T follicular helper cell (primary cell): ENCODE measurements at places on chromosomes 2 and 18.

DNA sequence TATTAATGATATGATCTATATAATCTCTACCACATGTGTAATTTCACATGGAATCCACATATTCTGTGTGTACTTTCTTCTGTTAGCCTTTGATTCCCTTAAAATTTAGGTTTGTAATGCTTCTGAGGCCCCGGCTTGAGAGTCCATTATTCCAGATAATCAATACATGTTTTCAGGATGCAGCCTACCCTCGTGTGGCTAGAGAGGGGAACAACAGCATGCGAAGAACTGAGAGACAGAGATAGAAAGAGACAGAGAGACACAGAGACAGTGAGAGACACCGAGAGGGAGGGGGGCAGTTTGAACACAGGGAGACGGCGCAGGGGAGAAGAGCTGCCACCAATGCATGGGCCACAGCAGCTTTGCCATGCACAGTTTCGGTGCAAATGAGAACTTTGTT, 185.4 kb downstream of the SNTG2 start:
- no peak for DNase-seq

DNA sequence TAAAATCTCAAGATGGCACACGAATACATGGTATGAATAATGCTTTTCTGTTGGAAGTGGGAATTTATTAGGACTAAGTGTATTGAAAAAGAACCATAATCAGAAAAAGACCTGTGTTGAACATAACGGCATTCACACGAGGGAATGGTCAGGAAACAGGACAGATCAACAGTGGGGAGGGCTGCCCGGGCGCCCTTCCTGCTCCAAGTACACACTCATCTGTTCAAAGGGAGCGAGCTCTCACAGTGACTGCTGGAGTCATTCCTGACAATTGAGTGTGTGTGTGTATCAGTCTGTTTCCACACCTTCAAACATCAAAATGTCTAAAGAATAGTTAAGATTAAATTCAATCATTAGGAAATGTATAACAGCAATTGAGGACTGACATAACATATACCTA, 167.2 kb downstream of the HDAC4 start:
- no peak for DNase-seq

GRCh38 chr2:43412114-43412753, 183.6 kb downstream of the THADA start:
- no peak for DNase-seq

GRCh38 chr2:115999039-115999438, 1556.6 kb downstream of the DPP10 start:
- no peak for DNase-seq

GRCh38 chr2:172962824-172963223, 112.8 kb upstream of the MAP3K20 start:
- DNase-seq, result no peak

GRCh38 chr2:219460424-219460926, 25.8 kb downstream of the SPEG start:
- no peak for DNase-seq

DNA sequence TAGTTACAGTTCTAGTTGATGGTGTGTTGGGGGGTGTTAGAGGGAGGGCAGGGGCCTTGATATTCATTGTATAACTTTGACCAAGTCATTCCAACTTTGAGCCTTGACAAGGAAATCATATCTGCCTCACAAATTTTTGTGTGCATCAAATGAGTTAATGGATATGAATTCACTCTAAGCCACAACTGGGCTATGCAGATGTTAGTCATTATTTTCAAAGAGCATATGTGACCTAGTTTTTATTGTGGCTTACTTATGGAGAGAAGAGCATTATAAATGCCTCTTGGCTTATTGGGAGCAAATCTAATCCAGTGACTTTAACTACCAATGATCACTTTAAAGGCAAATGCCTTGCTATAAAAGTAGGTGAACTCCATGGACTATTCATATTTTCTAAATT, 250.2 kb downstream of the LPIN1 start:
- DNase-seq, result no peak

GRCh38 chr2:66803726-66804125, 368.8 kb downstream of the MEIS1 start:
- DNase-seq, result no peak

DNA sequence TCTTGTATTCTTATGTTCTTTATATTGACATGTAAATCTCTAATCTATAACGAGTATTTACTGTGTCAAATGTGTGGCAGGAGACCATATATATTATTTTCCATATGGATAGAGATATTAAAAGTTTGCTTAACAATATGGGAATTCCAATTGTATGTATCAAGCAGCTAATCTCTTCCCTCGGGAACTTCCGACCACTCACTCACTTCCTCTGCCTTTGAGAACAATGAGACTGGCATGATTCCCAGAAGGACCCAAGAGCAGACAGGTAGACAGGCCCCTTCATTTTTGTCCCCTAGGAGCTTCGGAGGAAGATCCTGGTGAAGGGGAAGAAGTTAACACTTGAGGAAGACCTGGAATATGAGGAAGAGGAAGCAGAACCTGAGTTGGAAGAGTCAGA, 24.1 kb downstream of the PLCD4 start:
- no peak for DNase-seq

- DNase-seq, result no peak
Observed at GRCh38 chr2:147101941-147102790, 742.7 kb upstream of the ACVR2A start.

DNA sequence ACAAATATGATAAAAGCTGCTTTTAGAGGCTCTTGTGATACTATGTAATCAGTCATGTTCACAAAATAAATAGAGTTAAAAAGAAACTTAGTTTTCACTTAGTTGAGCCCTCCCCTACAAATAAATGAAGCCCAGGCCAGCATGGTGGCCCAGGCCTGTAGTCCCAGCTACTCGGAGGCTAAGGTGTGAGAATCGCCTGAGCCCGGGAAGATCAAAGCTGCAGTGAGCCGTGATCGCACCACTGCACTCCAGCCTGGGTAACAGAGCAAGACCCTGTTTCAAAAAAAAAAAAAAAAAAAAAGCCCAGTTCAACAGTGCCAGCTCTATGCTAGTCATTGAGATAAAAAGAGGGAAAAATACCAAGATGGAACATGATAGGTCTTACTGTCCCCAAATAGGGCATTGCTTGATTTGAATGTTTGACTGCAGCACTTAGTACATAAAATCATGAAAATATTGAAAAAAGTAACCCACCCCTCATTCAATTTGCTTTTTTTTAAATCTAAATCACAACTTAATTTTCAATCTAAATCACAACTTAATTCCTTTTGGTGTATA, 1.5 kb downstream of the ASNSD1 start:
- DNase-seq, result no peak

DNA sequence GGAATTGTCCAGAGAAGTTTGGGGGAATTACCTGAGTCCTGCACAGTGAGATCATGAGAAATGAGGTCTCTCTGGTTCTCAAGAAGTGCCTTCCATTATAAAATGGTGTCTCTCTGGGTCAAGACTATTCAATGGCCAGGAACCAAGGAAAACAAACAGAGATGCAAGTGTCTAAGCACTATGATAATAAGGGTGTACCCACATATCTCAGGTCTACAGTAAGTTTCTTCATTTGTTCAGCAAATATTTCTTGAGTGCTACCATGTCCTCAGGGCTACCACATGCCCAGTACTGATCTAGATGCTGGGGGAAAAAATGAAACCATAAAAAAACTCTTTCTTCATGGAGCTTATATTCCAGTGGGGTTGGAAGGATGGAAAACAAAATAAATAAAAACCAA, 170.0 kb downstream of the ACKR3 start:
- no peak for DNase-seq

DNA sequence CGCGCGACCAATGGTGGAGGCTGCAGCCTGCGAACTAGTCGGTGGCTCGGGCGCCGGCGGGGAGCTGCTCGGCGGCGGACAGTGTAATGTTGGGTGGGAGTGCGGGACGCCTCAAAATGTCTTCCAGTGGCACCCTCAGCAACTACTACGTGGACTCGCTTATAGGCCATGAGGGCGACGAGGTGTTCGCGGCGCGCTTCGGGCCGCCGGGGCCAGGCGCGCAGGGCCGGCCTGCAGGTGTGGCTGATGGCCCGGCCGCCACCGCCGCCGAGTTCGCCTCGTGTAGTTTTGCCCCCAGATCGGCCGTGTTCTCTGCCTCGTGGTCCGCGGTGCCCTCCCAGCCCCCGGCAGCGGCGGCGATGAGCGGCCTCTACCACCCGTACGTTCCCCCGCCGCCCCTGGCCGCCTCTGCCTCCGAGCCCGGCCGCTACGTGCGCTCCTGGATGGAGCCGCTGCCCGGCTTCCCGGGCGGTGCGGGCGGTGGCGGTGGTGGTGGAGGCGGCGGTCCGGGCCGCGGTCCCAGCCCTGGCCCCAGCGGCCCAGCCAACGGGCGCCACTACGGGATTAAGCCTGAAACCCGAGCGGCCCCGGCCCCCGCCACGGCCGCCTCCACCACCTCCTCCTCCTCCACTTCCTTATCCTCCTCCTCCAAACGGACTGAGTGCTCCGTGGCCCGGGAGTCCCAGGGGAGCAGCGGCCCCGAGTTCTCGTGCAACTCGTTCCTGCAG, at the start of gene HOXD9:
HOXD9 (plus strand) TSS at position 37 of the 728 bp plus-strand sequence; CDS start at position 87, 50 bp downstream.
- DNase-seq, result no peak

DNA sequence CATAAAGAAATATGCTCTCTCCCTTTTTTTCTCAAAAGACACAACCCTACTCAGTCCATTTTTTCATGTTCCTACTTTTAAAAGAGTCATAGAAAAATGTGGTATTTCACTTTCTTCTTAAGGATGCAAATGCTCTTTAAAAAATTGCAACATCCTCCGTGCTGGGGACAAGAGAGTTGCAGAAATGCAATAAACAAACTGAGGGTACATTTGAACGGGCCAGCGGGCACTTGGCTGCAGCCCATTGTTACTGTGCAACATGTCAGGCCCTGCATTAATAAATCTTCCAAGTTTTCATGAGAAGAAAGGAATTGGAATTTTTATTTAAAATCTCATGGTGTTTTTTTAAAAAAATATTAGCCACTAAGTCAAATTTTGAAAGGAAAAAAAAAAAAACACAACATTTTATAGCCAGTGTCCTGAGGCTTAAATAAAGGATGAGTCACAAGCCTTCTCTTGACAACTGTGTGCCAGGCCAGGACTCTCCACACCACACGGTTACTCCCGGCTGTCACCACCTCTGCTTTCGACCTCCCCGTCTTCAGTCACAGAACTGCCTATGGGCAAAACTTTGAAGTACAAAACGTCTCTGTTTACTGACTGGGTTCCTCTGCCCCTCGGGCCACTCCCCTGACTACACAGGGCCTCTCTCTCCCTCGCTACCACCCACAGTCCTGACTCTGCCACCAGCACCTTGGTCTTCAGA, 57.5 kb upstream of the MFF start:
- no peak for DNase-seq

DNA sequence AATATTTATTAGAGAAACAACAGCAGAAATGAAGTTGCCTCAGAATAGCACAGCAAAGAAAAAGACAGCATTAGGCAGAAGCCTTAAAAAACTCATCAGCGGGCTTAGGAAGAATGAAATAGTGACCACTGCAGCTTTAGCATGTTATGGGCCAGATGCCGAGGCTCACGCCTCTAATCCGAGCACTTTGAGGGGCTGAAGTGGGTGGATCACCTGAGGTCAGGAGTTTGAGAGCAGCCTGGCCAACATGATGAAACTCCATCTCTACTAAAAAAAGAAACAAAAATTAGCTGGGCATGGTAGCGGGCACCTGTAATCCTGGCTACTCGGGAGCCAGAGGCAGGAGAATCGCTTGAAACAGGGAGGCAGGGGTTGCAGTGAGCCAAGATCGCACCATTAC, 32.4 kb downstream of the AP1S3 start:
- DNase-seq, result no peak

- no peak for DNase-seq
Observed at GRCh38 chr2:206160125-206160806, 571 bp downstream of the EEF1B2 start.

DNA sequence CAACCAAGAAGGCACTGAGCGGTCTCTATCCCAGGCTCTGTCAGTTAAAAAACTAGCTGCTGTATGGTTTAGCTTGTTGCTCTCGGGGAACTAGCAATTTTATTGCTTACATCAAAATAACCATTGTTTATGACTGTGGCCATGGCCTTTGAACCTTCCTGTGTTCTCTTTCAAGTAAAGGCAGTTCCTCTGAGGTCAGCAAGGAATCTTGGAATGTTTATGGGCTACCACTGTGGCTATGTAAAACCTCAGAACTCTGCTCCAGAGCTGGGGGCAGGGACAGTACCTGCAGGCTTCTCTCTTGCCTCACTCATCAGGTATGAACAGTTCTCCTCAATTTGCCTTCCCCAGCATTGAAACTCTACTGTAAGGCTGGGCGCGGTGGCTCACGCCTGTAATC, 416.0 kb upstream of the NETO1 start:
- DNase-seq, result no peak
